ENCODE measurements at places on chromosomes 5 and 9.

DNA sequence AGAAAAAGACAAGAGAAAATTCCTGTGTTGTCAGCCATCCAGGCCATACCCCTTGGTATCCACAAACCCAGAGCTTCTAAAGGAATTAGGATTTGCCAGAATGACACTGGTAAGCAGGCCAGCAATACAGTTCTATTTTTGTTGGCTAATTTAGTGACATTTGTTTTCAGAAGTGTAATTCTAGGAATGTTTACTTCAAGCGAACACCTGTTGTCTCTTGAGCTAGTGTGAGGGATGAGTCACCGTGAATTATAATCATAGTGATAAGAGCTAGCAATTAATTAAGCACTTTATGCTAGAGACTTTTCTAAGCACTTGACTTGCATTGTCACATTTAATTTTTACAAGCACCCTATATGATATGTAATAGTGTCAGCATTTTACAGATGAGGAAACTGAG is 99.2 kb downstream of the PRKACG start:
- no peak for DNase-seq

DNA sequence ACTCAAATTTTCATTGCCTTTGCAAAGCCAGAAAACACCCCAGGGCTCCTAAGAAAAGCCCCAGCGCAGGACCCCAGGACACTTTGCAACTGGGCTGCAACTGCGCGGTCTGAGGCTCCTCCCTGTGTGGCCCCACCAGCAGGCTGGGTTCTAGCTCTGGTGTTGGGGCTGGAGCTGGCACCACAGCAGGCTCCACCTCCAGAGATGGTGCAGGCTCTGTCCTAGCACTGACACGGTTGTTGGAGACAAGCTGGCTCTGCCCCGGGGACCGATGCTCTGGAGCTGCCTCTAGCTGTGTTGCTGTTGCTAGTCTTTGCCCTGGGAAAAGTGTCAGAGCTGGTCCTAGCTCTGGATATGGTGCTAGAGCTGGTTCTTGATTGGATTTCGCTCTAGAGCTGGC is 13.6 kb downstream of the LCN10 start:
- no peak for DNase-seq

DNA sequence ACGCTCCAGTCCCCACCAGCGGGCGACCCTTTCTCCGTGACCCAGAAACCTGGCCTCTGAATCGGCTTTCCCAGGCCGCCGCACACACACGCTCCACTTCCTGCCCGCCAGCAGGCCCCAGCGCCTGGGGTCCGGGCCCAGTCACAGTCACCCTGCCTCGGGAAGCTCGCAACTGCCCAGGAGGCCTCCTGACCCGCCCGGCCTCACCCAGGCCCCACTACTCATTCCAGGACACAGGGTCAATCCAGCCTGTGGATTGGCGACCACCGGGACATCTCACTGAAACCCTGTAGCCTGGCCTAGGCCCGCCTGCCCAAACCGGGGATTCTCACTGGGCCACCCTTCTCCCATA is 2.7 kb upstream of the IRX4 start:
- DNase-seq, result no peak

DNA sequence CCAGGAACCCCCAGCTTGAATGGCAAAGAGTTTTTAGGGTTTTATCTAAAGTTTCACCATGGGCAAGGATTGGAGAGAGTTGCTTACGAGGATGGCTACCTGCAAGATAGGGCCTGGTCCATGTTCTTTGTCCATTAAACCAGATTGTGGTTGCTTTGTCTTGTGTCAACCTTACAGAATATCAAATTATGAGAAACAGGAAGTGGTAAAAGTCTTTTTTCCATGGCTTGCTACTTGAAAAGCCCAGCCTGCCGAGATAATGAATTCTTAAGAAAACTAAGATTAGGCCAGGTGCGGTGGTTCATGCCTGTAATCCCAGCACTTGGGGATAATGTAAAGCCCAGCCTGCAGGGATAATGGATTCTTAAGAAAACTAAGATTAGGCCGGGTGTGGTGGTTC is 24.4 kb downstream of the ZNF474 start:
- DNase-seq, result no peak

- DNase-seq, result no peak
Observed at GRCh38 chr5:112929336-112930081, 7.5 kb upstream of the REEP5 start.

- no peak for DNase-seq
Observed at GRCh38 chr9:133124123-133124906, 3.3 kb upstream of the RALGDS start.

Data from epithelial cell of proximal tubule (primary cell).